ENCODE measurements at places on chromosomes 7 and 10.

- no peak for DNase-seq
Measured at GRCh38 chr10:77267703-77268675, 369.6 kb downstream of the KCNMA1 start.

GRCh38 chr10:131312478-131312836 lies 936 bp upstream of the TCERG1L start:
- DNase-seq, result peak; percentile 25

GRCh38 chr10:125350519-125350918 lies 190.2 kb upstream of the CTBP2 start:
- DNase-seq, result no peak

DNA sequence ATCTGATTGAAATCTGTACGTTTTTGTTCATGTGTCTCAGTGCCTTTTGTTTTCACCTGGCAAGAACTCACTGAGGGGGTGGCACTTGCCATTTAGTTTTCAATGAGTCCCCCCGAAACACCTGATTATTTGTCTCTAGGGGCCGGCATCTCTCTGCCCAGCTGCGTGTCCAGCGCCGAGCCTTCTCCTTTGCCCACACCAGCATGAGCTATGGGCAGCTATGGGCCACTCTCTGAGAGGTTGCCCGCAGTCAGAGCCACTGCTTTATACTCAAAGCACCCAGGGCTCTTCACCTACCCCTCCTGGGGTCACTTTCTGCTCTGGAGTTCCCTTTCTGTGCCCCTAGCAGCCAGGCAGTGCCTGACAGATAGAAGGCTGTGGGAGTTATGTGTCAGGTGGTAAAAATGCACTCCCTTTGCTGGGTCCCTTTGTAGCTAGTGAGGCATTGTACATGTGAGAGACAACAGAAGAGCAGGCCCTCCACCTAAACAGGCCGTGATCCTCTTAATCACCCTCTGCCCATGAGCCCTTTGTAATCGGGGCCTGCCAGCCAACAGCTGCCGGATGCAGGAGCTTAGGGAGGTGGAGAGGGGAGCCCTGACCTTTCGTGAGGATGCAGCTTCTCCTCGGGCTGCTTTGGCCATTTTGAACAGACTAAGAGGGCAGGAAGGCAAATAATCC lies 133.1 kb upstream of the NPS start:
- DNase-seq, result no peak

GRCh38 chr7:73623798-73624668 lies at the start of gene MLXIPL:
MLXIPL (minus strand) TSS chr7:73624522; CDS start chr7:73624492, 30 bp downstream.
- peak; percentile 81 for DNase-seq

- DNase-seq, result peak; percentile 22
Measured at GRCh38 chr7:30422922-30423321, 55.7 kb downstream of the NOD1 start.

- DNase-seq, result no peak
Measured at GRCh38 chr7:27149842-27150567, 2.4 kb downstream of the HOXA3 start.

DNA sequence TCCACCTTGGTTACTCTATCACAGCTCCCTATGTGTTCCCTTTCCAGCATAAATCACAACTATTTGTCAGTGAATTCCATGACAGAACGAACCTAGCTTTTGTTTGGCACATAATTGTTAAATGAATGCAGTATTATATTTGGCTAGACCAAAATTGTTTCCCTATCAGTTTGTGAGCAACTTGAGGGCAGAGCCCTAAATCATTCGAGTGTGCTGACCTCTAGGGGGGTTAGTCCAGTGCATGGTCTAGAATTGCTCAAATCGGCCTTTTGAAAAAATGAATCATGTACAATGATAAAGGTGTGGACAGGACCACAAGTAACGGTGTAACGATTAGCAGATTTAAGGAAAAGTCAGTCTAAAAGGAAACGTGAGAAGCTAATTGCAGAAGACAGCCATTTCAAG lies 475 bp upstream of the NRBF2 start:
- no peak for DNase-seq

GRCh38 chr10:77308084-77308732 lies 329.4 kb downstream of the KCNMA1 start:
- DNase-seq, result no peak

DNA sequence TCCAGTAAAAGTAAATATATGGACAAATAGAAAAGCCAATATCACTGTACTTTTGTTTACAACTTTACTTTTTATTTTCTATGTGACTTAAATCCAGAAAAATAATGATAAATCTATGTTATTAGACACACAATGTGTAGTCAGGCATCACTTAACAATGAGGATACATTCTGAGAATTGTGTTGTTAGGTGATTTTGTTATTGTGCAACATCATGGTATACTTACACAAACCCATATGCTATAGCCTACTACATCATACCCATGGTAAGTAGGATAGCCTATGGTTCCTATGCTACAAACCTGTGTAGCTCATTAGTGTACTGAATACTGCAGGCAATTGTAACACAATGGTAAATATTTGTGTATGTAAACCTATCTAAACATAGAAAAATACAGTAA lies 781.7 kb upstream of the GHITM start:
- no peak for DNase-seq

- no peak for DNase-seq
Measured at GRCh38 chr10:125235093-125236069, 75.0 kb upstream of the CTBP2 start.

DNA sequence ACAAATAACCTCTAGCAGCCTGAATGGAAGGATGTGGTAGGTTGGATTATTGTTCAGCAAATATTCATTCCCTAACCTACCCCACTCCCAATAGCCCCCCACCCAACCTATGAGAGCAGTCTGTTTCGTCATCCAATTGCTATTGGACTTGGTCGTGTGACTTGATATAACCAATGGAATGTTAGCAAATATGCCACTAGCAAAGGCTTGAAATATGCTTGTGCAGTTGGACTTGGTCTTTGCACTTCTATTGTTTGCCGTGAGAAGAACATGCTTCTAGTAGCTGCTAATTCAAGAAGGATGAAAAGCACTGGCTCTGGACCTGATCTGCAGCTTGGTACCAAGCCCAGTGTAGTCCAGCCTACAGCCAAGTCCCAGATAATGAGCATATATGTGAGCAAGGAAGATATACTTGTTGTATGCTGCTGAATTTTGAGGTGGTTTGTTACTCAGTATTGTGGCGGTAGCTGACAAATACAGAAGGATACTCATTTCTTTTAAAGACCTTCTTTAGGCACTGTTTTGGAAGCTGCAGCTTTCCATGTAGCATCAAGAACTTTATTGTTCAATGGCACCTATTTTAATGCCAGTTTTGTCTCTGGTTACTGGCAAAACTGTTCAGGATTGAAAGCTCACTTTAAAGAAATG lies 180.4 kb downstream of the EXOC4 start:
- no peak for DNase-seq

- DNase-seq, result no peak
Measured at GRCh38 chr7:133023370-133024071, 58.4 kb downstream of the CHCHD3 start.

GRCh38 chr10:71711052-71711623 lies 8.4 kb downstream of the C10orf105 start:
- no peak for DNase-seq

DNA sequence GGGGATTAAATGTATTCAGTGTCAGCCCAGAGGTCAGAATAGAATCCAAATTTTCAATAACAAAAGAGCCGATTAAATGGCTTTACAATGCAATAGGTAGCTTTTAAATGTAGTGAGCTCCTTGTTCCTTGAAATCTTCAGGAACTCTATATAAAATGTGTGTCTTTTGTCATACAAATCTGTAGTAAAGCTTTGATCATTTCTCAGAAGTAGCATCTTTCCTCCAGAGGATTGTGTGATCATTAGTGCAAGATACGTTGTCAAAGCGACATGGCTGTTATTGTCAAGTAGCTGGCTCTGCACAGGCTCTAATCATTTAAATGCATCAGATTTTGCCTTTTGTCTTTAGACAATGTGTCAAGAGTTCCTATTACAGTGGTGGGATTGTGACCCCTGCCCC lies 116.1 kb upstream of the NAMPT start:
- DNase-seq, result no peak

- peak; percentile 82 for DNase-seq
Measured at GRCh38 chr10:84329196-84329611, 815 bp downstream of the CCSER2 start.

- no peak for DNase-seq
Measured at GRCh38 chr10:53007527-53007842, 234.9 kb upstream of the MBL2 start.

- DNase-seq, result peak; percentile 13
Measured at GRCh38 chr7:51366930-51367613, 50.5 kb upstream of the COBL start.

DNA sequence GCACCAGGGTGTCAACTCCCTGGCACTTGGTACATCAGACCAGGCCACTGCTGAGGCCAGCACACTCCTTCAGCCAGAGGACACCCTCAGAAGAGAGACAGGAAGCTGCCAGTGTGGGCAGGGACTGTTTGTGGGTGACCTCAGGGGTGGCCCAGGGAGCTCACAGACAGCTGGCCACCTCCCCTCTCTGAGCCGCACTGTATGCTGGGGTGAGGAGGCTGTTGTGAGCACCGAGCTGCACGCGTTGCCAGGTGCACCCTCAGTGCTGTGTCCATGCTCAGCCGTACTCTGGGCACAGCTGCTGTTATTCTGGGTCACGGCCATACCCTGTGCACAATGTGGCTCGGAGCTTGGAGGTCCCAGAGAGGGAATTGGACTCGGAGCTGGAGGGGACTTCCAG lies 61.5 kb upstream of the NANOS1 start:
- DNase-seq, result no peak

DNA sequence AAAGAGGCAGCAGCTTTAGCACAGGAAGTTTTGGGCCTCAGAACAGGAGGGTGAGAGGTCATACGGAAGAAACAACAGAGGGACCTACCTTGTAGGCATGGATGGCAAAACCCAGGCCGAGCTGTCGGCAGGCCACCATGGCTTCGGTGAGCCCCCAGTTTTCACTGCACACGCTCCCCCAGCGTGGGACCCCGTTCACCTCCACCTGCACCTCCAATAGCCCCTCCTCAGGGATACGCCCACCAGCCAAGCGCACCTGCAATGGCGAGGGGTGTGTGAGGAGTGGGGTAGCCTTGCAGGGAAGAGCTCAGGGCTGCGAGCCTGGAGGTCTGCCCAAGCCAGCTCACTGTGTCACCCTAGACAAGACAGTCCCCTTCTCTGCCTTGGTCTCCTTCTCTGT lies 11.3 kb downstream of the LOXL4 start:
- DNase-seq, result no peak

DNA sequence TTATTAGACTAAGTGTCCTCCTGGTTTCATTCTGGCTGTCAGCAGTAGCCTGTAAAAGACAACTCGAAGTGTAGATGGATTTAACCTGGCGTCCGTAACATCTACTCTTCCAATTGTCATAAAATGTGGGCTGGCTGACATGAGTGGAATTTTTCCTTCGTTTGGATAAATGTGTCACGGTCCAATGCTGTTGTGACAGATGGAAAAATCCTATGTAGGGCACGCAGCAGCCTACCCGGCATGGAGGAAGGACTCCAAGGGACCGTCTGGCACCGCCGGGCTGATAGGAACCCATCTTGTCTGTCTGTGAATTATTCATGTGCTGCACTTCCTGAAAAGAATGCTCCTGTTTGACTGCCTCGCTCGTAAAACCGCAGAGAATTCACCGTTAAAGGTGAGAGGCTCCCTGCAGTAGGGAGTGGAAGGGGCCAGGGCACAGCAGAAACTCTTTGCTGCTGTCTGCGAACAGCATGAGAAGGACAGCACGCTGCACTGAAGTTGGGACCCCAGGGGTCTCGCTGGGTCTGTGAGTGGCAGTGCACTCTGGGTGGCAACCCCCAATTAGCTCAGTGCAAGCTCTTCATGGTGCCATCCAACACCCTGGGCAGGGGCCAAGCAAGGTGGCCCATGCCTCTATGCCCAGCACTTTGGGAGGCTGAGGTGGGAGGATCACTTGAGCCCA lies 1.6 kb upstream of the ORAI2 start:
- peak; percentile 60 for DNase-seq

DNA sequence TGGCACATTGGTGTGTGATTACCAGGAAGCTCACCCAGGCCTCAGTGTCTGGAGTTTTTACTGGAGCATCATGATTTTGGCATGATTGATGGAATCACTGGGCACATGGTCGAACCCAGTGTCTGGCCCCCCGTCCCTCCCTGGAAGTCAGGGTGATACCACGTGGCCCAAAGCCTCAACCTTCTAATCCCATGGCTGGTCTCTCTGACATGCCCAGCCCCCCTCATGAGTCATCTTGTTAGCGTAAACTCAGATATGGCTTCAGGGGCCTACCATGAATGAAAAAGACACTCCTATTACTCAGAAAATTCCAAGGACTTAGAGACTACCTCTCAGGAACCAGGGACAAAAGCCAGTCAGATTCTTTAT lies 109.3 kb downstream of the GRK5 start:
- DNase-seq, result peak; percentile 23

DNA sequence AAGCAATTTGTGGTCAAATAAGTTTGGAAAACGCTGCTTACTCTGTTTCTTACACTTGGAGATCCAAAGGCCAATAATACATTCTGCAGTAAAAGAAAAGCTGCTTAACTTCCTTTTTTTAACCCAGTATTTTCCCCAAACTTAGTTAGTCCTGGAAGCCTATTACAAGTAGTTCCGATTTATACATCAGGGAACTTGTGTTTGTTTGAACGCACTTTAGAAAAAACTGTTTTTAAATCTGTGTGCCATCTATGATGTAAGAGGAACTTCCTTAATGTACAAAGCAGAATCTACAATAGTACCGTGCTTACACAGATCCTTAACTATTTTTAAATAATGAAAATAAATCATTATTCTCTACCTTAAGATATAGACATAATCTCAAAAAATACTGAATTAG lies 23.0 kb downstream of the SFR1 start:
- no peak for DNase-seq

DNA sequence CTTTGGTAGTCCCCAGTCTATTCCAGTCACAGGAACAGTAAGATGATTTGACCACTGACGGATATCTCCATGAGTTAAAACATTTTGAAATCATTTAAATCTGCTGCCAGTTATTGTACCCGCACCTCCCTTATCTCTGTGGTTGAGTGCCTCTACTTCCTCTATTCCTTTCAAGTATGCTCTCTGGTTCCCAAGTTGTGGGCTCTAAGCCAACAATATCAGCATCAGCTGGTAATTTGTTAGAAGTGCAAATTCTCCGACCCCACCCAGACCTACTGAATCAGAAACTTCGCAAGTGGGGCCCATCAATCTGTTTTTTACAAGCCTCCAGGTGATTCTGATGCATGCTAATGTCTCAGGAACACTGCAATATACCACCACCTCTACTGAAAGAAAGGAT lies 235.5 kb downstream of the CCSER2 start:
- DNase-seq, result no peak

DNA sequence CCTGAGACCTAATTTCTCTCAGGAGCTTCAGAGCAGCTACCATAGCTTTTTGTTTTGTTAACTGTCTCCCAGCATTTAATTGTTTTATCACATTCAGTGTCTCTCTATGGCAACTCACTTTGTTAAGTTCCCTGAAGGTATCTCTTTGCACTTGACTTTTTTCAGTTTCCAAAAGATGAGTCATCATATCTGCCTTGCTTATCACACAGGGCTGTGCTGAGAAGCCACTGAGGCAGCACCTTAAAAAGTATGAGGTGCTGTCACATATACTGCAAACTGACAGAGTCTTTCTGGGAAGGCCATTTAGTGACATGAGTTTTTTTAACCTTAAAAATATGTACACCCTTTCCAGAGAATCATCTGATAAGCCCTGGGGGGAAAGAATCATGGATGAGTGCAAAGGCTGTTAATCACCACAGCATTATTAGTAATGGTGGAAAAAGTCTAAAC lies 56.8 kb downstream of the PPP1R3C start:
- DNase-seq, result no peak
